Stimulated activated CD4-positive, alpha-beta T cell treated with anti-CD3 and anti-CD28 coated beads, Interleukin-4, amount 100 ng/mL, for 1 hour (primary cell): ENCODE measurements at places on chromosomes 6 and 20.

DNA sequence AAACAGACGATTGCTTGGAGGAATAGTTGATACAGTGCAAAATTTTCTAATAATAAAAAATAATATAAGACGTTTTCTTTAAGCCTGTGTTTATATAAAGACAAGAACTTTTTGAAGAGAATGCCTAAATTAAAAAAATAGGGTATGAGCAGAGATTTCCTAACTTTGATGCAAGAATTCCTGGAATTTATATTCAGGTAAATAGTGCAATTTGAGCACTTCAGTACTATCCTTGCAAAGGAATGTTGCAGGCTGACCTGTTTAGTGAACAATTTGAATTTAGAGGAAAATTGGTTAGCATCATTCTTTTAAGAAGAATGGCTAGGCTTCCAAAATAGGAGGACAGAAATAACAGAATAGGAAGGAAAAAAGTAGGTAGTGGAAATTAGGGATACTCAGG, 1172.3 kb downstream of the HACE1 start:
- DNase-seq, result no peak

DNA sequence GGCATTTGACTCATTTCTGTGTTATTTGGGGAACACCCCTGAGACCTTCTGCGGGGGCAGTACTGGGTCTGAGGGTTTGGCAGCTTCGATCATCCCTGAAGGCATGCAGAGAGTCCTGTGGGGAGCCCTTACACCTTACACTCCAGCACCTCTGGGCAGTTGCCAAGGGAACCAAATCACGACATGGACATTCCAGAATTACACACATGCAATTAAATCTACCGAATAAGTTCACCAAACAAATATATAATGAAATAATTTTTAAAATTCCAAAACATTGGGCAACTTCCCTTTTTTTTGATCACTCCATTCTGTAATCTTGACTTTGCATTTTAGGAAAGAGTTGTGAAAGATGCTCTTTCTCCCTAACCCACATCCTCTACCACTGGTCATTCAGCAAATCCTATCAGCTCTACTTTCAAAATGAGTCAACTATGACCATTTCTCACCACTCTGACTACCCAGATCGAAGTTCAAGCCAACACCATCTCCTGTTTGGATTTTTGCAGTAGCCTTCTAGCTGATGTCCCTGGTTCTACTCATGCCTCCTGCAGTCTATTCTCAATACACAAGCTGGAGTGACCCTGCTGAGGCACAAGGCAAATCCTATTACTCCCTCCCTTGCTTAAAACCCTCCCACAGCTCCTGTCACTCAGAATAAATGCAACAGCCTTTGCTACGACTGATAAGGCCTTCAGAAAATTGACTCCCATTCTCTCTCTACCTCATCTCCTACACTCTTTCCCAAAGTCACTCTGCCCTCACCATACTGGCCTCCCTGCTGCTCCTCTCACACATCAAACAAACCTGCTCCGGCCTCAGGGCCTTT, 533.3 kb downstream of the HACE1 start:
- no peak for DNase-seq

- no peak for DNase-seq
These were observed 155.7 kb upstream of the EYA4 start for GRCh38 chr6:133085471-133085870.

- DNase-seq, result no peak
These were observed 13.8 kb downstream of the TOMM34 start for GRCh38 chr20:44946271-44946852.

DNA sequence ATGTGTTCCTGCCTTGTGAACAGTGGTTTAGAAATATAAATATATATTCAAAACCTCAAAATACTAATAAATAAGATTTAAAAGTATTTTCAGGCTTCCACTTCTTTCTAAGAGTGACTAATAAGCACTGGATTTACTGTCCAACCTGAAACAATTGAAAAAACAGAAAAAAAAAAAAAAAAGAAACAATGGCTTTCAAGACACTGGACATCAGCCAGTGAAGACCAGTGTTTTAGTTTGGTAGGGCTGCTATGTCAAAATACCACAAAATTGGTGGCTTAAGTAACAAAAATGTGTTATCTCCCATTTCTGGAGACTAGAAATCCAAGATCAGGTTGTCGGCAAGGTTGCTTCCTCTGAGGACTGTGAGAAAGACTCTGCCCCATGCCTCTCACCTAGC, 101.4 kb upstream of the PDE7B start:
- DNase-seq, result no peak

- DNase-seq, result no peak
These were observed 1.5 kb downstream of the EBF4 start for GRCh38 chr20:2694008-2694471.

- DNase-seq, result no peak
These were observed 72.2 kb upstream of the EEF1E1 start for GRCh38 chr6:8174571-8174970.

- DNase-seq, result no peak
These were observed 26.2 kb downstream of the PLN start for GRCh38 chr6:118574051-118574865.

- no peak for DNase-seq
These were observed 102.0 kb downstream of the POPDC3 start for GRCh38 chr6:105077596-105078385.

GRCh38 chr6:138008791-138009190, 98.4 kb downstream of the PERP start:
- DNase-seq, result no peak

DNA sequence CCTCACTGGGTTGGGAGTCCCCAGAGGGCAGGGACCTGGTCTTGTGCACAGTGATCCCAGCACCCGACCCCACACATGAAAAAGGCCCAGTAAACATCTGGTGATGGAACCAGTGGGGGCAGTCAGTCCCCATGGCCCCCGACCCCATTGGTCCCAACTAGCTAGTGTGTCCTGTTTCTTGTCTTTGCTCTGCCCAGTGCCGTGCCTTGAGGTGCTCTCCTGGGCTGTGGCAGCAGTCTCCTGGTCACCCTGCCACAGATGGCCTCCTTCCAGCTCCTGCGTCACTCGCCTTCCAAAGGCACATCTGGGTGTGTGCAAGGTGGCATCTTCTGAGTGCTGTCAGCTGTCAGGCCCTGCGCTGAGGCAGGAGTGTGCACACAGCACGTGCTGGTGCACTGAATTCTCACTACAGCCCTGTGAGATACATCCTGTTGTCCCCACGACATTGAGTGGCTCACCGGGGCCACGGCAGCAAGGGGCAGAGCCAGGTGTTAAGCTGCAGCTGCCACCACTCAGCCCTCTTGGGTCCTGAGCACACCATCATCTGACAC, 3.9 kb downstream of the NPEPL1 start:
- DNase-seq, result no peak

DNA sequence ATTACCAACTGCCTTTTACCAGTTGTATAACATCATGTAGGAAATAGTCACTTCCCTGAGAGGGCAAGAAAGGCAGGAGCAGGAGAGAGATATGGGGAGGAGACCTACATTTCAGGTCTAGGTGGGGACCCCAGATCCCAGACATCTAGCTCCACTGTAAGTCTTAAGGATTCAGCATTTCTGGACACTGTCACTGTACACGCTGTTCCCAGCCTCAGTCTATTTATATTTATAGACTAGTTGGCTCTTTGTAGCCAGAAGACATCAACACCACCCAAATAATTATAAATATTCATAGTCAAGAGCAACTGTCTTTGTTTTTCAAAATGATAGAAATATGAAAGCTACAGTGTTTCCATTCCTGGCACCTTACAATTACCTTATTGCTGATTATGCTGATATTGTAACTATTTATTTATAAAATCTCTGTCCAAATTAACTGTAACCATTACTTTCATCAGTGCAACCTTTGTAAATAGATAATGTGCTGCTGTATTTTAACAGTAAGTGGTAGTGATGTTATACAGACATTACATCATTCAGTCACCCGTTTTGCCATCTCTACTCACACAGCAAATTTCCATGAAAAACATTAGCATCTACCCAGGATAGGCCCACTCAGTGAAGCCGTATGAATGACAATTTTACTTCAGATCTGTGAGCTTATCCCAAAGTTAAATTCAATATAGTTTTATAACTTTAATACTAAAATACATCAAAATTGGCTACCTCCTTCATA, 162.8 kb downstream of the PTPRK start:
- DNase-seq, result no peak

DNA sequence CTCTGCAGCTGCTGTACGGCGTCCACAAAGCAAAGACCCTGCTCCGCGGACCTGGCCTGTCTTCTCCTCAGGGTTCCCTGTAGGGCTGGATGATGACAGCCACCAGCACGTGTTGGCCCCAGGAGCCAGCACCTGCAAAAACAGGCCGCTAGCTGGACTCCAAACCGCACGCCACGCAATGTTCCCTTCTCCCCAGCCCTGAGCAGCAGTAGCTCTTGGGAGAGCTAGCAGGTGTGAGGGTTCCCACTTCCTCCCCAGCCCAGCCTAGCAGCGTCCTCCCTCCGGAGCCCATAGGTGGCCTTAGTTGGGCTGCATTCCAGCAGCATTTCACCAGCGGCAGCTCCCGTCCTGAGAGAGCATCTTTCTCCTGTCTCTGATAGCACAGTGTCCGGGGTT, 42.3 kb downstream of the DACT2 start:
- DNase-seq, result no peak

DNA sequence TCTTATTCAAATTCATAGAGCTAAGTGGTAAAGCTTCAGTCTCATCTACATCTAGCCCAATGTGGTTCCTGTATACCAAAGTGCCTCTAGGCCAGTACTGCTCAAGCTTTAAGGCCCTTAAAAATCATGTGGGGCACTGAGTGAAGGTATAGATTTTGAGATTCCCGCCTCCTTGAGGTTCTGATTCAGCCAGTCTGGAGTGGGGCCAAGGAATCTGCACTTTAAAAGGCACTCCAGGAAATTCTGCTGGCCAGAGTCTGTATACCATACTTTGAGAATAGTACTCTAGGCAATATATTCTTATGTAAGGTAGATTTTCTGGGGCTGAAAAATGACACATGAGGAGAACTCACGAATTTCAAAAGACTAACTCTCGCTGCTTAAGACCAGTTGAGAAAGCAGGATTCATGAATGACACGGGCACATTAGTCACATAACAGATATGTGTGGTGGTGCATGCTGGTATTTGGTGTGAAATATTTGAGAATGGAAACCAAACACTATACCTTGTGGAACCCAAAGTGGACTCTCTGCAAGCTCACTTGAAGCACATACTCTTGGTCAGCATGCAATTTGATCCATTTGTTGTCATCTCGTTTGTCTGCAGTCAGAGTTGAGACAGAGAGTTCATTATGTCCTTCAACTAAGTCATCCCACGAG, 47.6 kb upstream of the SIM1 start:
- no peak for DNase-seq

GRCh38 chr6:28209753-28210535, 15.1 kb upstream of the ZSCAN9 start:
- no peak for DNase-seq

GRCh38 chr6:10400330-10400729, 14.5 kb downstream of the TFAP2A start:
- no peak for DNase-seq

DNA sequence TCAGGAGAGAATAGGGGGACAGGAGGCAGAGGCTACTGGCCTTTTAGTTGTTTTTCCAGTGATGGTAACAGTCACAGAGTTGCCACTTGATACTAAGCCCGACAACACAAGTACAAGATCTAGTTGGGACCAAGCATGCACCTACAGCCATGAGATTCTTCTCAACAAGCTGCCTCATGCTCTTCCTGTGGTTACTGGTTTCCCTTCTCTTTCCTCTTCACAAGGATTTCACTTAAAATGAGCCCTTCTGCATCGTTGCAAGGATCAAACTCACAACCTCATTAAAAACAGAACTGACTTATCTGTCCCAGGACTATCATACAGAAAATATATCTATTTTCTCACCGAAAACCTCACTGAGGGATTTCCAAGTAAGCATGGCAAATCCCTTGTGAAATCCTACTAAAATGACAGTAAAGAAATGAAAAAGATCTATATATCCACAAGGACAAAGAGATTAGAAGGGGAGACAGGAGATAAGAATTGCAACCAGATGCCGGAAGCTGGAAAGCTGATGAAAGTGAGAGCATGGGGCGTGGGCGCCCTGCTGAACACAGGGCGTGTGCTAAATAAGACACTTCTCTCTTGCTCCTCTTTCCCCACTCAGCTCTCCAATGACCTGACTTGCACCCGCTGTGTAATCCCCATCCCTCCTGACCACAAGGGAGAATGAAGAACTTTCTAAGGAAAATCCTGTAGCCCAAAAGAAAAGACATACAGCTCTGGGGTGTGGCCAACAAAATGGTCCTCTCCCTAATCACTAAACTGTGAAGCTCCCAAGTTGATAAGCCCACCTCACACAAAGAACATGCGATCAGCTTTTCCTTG, 13.4 kb downstream of the MTFR2 start:
- no peak for DNase-seq

DNA sequence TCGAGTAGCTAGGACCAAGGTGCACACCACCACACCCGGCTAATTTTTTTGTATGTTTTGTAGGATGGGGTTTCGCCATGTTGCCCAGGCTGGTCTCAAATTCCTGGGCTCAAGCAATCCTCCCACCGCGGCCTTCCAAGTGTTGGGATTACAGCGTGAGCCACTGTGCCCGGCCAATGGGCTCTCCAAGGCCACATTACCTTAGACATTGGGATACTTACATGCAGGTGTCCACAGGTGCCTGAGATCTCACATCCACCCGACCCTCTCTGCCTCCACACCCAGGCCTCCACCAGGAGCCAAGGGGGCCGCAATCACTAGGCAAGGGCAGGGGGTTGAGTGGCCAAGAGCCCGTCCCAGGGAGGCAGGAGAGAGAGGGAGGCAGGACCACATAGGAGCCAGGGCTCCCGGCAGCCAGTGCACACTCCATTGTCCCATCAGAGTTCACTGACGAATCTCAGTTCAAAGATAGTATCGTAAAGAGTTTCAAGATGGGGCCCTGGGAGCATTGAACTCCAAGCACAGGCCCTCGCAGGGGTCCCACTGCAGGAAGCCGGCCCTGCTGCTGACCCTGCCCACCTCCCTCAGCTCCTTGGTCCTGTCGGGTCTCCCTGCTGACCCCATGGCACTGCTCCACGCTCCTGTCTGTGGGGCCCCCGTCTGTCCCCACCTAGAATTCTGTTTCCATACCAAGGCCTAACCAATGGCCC, 55.3 kb downstream of the SSR1 start:
- no peak for DNase-seq
